Stimulated activated CD8-positive, alpha-beta memory T cell treated with anti-CD3 and anti-CD28 coated beads, Interleukin-4, amount 100 ng/mL, for 1 hour (primary cell): ENCODE measurements at places on chromosomes 2 and 18.
A peak's percentile ranks its signal among the peaks of the same experiment; 100 is the strongest.

DNA sequence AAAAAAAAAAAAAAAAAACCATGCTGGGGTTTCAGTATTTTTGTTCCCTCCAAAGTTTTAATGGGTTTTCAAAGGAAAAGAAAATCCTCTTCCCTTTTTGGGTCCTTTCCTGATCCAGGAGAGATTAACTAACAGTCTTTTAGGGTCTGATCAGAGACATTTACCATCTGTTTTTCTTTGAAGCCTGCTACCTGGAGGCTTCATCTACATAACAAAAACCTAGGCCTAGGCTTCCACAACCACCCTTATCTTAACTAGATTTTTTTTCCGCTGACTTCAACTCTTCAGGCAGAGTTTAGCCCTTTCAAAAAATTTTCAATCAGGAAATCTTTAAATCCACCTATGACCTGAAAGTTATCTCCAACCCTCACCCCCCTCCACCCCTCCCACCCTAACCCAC lies 154.7 kb downstream of the MBD2 start:
- DNase-seq = no peak

GRCh38 chr2:69893684-69894551 lies at the start of gene SNRNP27:
Gene SNRNP27 (plus strand): TSS chr2:69893956. CDS start chr2:69893985, 29 bp downstream.
- peak; percentile 46 for DNase-seq

DNA sequence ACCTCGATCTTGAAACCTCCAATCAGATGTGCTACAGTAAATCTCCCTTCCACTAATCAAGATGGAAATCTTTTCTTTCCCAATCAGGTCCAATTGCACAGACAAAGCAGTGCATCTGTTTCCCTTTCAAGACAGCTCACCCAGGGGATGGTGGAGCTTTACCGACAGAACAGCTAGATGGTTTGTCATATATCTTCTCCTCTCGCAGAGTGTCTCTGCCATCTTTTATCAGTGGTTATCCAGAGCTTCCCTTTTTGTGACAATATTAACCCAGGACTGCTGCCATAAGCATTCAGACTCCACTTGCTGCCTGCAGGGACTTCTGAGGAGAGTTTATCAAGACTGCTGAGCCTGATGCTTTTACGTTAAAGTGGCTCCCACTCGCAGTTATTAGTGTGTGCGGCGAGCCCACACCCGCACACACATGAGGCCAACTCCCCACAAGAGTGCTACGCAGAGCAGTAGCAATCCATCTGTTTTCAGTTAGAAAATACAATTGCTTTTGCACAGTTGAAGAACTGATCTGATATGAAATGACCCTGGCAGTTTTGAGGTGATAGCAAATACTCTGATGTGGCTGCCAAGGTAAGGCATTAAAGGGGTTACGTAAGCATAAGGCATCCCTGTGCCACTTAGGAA lies 398.9 kb downstream of the NCKAP5 start:
- no peak for DNase-seq

DNA sequence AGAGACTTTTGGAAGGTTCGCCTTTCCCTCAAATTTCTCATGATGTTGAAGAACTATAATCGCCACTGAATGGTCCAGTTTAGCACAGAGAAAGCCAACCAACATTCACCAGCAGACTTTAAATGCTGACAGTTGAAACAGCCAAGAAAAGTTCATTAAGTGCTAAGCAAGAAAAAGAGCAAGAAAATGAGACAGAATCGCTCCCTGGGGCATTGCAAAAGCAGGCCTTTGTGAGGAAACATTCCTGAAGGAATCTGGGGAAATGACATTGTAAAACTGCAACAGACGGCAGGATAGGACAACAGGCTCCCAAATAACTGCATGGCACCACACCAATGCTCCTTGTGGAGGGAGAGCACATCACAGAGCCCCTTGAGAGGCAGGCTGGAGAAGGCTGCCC lies 269.3 kb upstream of the ID2 start:
- DNase-seq = no peak

DNA sequence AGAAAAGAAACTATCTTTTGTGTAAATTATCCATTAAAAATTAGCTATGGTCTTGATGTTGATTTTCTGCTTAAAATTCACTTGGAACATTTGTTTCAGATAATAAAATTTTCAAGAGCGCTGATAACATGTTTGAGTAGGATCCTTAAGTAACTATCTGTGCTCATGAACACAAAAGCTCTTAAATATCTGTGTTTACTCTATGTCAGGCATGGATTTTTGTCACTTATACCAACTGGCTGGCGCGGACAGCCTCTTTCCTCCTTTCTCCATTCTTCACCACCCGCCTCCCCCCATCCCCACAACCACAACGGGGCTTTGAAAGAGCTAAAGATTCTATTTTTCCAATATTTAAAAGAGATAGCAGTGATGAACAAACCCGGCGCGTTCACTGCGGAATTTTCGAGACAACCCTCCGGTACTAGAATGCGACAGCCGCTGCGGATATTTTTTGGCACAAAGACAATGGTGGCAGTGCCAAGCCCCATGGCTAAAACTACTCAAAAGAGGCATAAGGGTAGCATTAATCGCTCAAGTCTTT lies 181.5 kb downstream of the TCF4 start:
- DNase-seq = no peak

DNA sequence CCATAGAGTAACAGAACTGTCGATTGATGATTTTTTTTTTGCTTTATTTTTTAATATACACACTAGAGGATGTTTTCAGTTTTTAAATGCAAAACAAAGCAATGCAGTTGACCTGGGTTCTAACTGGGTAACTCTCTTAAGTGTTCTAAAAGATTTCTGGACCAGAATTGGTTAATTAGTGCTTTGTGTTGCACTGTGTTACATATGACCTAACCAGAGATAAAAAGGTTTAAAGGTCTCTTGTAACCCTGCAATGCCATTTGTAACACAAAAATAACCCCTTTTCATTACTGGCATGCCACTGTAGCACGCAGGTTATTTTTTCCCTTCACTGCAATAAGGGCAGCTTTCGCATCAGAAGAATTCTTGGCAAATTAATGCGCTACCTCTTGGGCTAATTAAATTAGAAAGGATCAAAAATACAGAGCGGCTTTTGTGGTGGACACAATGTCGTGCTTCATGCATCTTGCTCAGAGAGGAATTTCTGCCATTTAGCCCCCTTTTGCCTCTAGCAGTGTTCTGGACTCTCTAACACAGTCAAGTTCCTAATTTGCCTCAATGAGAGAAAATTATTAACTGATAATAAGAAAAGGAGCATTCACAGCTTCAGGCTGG lies 250.8 kb upstream of the ZEB2 start:
- DNase-seq = no peak

GRCh38 chr2:106649306-106649705 lies 162.1 kb downstream of the CD8B2 start:
- DNase-seq = no peak
